ENCODE measurements at places on chromosomes 11 and 22.

GRCh38 chr11:12502046-12502445, 124.7 kb downstream of the PARVA start:
- no peak for DNase-seq

- DNase-seq = no peak
Observed at GRCh38 chr22:29867851-29868250, 15.1 kb upstream of the MTMR3 start.

DNA sequence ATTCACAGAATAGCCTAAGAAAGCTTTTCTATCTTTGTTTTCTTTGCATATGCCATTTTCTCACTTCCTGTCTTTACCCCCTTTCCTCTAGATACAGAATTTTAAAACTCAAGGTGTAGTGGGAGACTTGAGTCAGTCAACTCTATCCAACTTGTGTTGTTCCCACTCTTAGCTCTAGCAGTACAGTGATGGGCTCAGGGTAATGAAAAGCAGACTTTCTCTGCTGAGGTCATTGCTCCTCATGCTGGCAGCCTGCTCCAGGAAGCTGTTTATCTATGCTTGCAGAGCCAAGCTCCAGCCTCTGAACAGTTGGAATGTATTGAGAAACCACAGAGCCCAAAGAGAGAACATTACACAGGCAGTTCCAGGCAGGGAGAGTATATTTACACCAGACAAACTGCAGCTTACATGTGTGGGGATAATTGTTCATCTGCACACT, 68.1 kb downstream of the CSTPP1 start:
- DNase-seq = no peak

DNA sequence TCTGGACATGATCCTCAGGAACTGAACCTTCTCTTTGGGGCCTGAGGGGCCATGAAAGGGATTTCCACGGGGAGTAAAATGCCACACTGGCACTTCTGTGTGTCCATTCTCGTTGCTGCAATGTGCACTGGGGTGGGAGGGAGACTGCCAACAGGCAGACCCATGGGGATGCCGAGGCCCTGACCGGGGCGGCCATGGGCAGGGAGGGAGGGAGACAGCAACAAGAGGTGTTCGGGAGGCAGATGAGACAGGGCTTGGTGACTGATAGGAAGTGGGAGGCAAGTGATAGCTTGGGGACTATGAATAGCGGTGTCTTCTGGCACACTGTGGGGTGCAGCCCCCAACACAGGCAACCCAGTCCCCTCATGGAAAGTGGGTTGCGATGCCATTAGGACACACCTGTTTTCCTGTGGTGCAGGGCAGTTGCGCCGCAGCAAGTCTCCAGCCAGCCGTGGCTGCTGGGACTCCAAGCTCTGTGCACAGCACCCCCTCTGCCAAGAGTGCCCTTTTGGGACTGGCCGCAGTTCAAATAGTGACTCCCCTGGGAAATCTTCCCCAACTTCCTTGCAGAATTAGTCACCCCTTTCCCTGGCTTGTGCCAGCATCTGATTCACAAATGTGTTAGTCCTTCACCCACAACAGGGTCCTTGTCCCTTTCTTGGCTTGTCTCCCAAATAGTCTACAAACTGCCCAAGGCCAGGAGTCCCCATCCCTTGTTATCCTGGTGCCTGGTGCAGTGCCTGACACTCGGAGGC, 88.8 kb downstream of the CHST1 start:
- no peak for DNase-seq

GRCh38 chr22:39299829-39300178, 19.6 kb downstream of the RPL3 start:
- DNase-seq = no peak

DNA sequence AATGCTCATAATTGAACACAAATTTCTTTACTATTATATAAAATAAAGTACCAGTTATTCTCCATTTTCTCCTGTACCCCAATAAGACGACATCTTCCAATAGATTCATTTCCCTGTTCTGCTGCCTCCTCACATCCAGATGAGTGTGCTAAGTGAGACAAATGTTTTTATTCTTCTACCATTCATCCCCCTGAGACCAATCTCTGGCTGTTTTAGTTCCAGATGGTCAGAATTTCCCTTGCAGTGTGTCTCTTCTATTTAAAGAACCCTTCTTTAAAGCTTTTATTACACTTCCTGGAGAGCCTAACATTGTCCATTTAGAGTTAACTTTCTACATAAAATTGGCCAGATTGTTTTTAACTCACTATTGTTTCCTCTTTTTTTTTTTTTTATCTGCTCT, 41.2 kb upstream of the GLYATL1 start:
- DNase-seq = no peak

GRCh38 chr11:23976426-23976825, 520.4 kb upstream of the LUZP2 start:
- DNase-seq = no peak

DNA sequence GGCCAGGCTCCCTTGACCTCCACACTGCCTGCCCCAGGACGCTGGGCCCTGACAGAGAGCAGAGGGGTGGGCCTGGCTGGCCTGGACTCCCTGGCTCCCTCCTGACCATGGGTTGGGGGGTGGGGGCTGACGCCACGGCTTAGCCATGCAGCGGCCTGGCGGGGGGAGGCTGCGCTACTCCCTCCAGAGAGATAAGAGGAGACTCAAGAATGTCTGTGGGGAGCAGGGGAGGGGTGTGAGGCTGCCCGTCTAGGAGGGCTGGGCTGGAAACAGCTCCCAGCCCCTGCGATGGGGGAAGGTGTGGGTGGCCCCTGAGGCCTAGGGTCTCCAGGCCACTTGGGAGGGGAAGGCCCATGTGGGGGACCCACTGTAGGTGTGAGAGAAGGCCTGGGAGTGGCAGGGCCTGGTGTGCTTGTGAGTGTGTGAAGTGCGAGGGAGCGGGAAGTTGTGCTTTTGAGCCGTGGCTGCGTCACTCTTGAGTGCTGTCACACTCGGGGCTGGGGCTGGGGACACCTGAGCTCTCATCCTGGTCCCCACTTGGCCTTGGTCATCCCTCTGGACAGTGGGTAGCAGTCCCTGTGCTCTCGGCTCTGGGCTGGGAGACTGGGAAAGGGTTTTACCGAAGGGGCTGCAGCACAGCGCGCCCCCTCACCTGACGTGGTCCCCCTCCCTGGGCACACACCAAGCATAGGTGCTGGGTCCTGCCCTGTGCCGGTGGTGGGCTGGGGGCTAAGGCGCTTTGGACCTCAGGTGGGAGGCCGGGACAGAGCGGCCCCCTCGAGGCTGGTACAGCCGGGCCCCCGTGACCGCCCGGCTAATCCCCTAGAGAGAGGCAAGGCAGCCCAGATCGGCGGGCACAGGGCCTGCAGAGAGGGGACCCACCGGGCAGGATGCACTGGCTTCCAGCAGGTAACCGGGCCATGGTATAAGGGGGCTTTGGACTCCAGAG, 2.4 kb downstream of the MYRF start:
- DNase-seq = no peak

DNA sequence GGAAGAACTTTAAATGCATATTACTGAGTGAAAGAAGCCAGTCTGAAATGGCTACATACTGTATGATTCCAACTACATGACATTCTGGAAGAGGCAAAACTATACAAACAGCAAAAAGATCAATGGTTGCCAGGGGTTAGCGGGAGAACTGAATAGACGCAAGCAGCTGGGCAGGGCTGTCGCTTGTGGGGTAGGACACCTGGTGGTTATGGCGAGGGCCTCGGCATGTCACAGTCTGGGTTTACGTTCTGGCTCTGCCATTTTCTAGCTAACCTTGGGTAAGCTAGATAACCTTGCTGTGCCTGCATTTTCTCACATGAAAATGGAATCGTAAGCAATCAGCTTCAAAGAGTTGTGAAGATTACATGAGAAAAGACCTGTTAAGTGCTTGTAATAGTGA, 55.2 kb upstream of the SYT13 start:
- DNase-seq = no peak

GRCh38 chr22:45868571-45869339, 108.2 kb downstream of the WNT7B start:
- no peak for DNase-seq

DNA sequence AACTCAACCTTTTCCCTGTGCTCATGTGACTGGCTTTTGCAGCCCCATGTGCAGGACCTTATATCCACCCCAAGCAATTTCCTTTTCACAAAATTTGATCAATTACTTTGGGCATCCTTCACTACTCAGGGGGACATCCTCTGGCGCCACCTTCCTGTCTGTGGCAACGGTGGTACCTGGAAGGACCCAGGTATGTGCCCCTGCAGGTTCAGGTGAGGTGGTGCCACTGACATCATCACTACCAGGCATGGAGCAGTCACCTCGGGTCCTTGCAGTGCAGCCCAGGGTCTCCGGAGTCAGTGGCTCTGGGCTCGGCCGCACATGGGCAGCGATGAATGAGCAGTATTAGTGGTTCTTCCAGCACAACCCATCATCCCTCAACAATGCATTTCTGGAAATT, 37.7 kb upstream of the B3GAT1 start:
- DNase-seq = no peak
